NCI-H1694 treated with DMSO at 0.1 percent for 48 hours (cell line): ENCODE measurements at places on chromosomes 11 and 22.
A peak's percentile ranks its signal among the peaks of the same experiment; 100 is the strongest.

DNA sequence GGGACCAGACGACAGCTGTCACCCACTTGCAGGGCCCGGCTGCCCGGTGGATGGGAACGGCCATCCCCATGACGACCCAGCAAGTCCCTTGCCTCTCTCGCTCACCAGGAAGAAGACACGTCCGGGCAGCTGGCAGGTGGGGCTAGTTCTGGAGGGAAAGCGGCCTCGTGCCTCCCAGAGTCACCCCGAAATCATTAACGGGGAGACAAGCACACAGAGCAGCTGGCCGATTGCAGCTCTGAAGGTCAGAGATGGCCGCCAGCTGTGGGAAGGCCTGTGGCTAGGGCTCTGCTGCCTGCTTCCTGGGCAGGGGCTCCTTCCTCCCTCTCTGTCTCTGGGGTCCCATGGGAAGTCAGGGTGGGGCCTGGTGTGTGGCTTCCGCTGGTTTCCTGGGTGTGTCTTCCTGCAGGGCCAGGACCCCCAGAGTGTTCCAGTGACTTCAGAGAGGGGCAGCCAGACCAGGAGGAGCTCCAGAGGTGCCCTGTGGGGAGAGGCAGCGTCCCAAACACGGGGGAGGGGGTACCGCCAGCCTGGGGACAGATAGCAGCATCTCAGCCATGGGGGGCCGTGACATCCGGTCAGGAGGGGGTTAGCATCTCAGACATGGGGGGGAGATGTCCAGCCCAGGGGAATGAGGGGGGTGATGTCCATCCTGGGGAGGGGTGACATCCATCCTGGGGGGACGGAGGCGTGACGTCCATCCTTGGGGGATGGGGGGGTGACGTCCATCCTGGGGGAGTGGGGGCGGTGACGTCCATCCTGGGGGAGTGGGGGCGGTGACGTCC, 114.9 kb downstream of the KCNQ1 start:
- DNase-seq = no peak

DNA sequence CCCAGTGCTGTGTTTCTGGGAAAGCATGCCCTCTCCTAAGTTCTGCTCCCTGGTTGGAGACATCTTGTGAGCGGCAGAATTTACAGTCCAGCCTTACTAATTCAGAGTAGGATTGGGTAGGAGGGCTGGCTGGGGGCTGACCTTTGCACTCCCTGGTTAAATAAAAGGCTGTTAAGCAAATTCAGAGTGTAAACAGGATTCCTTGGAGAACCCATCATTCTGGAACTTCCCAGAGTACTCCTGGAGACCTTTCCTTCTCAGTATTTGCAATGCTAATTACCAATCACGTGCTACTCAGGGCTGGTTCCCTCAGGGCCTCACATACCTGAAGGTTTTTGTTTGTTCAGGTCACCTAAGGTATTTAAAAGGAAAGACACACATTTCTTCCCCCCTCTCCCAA, 340.2 kb downstream of the TBC1D22A start:
- DNase-seq = no peak

DNA sequence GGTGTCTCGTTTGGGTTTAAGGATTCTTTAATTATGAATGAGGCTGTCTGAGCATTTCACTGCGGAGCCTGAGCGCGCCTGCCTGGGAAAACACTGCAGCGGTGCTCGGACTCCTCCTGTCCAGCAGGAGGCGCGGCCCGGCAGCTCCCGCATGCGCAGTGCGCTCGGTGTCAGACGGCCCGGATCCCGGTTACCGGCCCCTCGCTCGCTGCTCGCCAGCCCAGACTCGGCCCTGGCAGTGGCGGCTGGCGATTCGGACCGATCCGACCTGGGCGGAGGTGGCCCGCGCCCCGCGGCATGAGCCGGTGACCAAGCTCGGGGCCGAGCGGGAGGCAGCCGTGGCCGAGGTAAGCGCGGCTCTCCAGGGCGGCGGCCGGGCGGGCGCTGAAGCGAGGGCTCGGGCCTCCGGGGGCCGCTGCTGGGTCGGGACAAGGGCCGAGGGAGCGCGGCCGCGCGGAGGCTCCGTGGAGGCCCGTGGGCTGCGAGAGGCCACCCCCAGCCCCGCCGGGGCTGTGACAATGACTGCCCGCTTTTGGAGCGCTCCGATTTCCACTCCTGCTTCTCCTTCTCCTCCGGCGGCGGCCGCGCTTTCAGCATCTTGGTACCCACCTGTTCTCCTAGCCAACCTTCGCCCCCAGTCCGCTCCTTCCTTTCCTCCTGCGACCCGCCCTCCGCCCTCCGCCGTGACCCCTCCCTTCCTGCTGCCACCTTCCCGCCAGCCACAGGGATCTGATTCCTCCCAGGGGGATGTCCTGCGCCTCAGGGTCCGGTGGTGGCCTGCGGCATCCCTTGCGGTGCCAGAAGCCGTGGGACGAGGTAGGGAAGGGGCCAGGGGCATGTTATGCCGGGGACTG, at the start of gene EXT2:
TSS of gene EXT2 (plus strand) at position 173 of the 854 bp plus-strand sequence. CDS start 12,035 bp downstream, outside the sequence.
- peak; percentile 71 for DNase-seq

- no peak for DNase-seq
Measured at GRCh38 chr22:34761111-34761510, 304.8 kb upstream of the ISX start.
